ENCODE measurements at places on chromosomes 3 and 15.

- DNase-seq = no peak
These were observed 147.7 kb upstream of the ICE2 start for GRCh38 chr15:60626669-60627068.

DNA sequence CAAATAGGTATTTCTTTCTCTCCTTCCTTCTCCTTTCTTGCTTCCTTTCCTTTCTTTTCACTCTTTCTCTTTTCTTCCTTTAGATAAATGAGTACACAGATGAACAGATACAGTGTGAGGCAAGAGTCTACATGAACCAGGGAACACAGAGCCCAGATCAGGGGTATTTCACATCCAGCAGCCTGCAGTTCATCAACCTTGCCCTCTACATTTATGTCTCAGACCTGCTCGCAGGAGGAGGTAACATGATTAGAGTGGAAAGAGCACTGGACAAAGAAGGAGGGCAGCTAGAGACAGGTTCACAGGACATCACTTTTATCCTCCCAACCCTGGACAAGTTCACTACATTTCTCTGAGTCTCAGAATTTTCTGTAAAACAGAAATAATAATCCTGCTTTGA lies 773.1 kb downstream of the NTRK3 start:
- DNase-seq = no peak

DNA sequence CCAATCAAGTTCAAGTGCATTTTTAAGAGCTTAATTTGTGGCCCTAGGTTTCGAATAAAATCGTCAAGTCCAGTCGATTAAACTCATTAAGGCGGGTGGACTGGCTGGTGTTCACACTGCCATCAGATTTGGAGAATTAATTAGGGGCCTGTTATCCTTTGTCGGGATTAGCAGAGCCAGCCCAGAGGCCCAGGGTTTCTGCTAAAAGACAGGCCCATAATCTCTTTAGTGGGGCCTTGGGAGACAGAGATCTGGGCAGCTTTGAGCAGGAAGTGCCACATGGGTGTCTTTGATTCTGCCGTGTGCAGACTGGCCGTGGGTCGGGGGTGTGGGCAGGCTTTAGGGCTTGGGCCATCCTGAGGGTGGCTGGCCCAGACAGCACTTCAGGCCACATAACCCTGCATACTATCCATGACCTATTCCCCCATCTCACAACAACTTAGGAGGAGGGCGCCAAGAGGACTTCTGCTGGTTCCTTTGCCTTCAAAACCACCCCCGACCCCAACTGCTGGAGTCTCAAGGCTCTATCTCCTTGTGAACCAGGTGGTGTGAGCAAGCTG lies 94.7 kb downstream of the PLXNA1 start:
- DNase-seq = no peak

GRCh38 chr3:129705274-129705673 lies 98.8 kb upstream of the PLXND1 start:
- no peak for DNase-seq

DNA sequence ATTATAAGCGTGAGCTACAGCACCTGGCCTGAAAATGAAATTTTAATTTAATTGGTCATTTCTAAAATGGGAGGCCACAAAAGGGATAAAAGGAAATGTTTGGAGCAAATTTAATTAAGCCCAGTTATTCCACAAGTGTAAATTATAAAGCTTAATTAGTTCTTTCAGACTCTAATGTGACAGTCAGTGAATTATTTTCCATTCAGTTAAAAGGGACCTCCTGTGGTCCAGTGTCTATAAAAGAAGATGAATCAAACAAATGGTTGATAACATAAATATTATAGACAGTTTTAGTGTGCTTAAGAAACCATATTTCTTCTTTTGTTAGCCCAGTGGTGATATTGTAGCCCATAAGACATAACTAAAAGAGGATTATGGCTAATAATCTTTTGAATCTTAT lies 66.4 kb downstream of the CNOT10 start:
- DNase-seq = no peak
